ENCODE measurements at places on chromosomes 2 and 18.

- no peak for DNase-seq
Observed at GRCh38 chr2:43039376-43040080, 186.9 kb downstream of the ZFP36L2 start.

DNA sequence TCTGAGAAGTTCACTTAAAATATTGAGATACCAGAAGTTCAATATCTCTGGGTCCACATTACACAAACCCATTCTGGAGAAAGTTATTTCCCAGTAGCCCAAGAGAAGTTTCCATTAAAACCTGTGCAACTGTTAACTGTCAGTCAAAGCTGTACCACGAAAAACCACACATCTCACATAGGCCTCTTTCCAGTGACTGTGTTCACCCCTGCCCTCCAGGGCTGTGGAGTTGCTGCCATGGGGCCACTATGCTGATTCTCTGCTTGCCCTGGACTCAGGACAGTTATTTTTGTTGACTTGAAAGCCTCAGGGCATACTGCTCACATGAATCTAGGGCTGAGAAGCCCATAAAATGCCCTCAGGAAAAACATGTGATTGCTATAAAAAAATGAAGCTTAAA is 153.8 kb downstream of the PIEZO2 start:
- no peak for DNase-seq

GRCh38 chr2:52345676-52346075 is 1313.7 kb upstream of the NRXN1 start:
- no peak for DNase-seq

DNA sequence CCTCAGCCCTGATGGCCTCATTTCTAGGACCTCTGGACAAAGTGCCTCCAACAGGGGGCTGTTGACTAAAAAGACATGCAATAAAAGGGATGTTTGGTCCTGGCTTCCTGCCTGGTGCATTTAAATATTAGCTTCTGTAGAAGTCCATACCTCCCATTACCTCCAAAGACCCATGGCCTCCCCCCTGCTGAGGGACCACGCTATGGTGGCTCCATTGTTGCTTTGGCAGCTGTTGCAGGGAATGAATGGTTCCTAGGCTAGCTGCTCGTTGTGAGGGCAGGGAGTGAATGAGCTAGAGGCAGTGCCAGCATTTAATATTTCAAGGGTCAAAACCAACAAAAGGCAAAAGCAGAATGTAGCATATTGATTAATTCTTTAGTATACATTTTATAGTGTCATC is 285.9 kb downstream of the SLC8A1 start:
- DNase-seq: no peak

- no peak for DNase-seq
Observed at GRCh38 chr18:54878159-54878622, 49.9 kb downstream of the RAB27B start.

DNA sequence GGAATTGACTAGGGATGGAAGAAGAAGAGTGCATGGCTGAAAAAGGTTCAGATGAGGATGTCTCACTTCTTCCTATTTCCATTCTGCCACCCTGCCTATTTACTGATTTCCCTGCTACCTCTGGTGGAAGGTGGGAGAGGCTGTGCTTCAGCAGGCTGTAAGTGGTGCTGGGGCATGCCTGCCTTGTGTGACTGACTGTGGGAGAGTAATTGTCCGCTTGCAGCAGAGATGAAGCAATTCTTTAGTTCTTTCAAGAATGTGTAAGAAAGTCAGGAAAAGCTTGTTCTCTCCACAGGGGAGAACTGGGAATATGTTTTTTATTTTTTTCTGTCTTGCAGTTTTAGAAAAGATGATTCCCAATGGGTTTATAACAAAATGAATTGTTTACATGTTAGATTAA is 72.5 kb upstream of the NYAP2 start:
- no peak for DNase-seq

DNA sequence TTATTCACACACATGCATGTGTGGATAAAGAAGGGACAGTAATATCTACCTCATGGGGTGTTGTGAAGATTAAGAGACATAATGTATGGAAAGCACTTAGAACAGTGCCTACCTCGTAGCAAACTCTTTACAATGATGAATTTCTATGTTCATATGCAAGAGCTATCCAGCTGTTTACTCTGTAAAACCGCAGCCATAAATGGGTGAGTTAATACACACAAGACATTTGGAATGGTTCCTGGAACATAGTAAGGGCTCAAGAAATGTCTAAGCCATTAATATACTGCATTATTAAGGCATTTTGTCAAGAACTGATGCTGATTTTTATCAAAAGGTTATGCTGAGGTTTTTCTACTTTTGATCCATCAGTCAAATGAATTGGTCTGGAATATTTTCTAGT is 1076.2 kb downstream of the TSN start:
- DNase-seq: peak; percentile 2

- DNase-seq: no peak
Observed at GRCh38 chr18:79542876-79543750, 136.5 kb upstream of the CTDP1 start.

- DNase-seq: no peak
Observed at GRCh38 chr2:218954541-218955300, 4.7 kb upstream of the CDK5R2 start.

GRCh38 chr18:56921896-56922480 is 224.9 kb upstream of the BOD1L2 start:
- no peak for DNase-seq

DNA sequence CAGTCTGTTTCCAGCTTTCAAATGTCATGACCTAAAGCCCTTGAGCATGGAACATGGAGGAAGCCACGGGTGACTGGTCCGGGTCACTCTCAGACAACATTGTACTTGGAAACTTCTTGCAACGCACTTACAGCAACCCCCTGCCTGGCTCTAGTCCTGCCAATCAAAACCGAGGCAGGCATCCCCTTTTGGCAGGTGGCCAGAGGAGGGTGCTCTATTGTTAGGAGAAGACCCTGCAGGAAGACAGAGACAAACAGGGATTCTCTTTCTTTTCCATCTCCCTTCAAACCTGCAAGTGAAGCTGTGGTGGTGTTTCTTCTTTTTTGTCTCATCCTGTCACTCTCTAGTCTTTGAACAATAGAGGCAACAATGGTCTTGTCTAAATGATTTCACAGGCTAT is 667.2 kb downstream of the ZEB2 start:
- DNase-seq: no peak

DNA sequence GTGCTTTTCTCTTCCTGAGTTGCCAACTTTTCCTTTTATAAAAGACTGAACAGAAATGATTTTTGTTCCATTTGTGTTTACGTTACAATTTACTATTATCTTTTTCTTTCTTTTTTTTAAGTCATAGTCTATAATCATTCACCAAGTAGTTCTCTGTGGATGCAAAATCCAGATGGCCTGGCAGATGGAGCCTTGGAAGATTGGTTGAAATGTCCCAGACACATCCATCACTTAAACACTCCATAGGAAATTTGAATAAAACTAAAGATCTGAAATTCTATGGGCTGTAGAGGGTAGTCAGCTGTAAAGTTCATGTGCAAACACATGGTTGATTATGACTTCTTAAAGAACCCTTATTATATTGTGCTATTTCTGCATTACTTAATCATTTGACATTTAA is 164.8 kb upstream of the DOCK10 start:
- DNase-seq: no peak

DNA sequence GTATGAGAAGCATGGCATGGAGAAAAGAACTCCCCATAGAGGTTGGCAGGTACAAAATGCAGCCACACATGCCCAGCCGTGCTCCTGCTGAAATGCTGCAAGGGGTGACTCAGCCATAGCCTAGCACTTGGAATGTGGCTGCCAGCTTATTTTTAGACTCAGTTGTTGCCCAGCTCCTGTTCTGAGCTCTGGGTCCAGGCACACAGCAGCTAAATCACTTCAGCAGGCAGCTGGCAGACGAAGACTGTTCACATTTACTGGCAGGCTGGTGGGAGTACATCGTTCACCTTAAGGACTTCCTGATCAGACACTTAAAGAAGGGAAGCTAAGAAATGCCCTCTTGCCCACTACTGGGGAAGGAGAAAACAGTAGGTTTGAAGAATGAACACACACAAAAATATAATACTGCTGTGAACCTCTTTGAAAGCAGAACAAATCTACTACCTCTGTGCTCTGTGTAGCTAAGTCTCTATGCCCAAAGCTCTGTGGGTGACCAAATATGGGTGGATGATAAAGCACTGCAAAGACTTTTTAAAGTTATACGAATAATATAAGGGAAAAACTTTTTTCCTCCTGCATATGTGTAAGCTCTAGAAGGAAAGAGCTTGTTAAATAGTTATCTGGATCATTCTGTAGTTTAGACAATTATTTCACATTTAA is 146.1 kb downstream of the LNPK start:
- DNase-seq: no peak

- no peak for DNase-seq
Observed at GRCh38 chr2:98829581-98830270, 98.8 kb upstream of the MGAT4A start.

GRCh38 chr2:86615596-86615995 is 8.1 kb downstream of the RNF103 start:
- DNase-seq: no peak

GRCh38 chr2:26535663-26536275 is 57.8 kb upstream of the OTOF start:
- no peak for DNase-seq

GRCh38 chr2:217329023-217329431 is 469.2 kb upstream of the TNP1 start:
- DNase-seq: peak; percentile 57
